ENCODE measurements at places on chromosomes 1 and 21. TPM values are rescaled to one million over a fixed set of nuclear protein-coding genes. Genes with fewer than 3 reads are reported as not detected.

DNA sequence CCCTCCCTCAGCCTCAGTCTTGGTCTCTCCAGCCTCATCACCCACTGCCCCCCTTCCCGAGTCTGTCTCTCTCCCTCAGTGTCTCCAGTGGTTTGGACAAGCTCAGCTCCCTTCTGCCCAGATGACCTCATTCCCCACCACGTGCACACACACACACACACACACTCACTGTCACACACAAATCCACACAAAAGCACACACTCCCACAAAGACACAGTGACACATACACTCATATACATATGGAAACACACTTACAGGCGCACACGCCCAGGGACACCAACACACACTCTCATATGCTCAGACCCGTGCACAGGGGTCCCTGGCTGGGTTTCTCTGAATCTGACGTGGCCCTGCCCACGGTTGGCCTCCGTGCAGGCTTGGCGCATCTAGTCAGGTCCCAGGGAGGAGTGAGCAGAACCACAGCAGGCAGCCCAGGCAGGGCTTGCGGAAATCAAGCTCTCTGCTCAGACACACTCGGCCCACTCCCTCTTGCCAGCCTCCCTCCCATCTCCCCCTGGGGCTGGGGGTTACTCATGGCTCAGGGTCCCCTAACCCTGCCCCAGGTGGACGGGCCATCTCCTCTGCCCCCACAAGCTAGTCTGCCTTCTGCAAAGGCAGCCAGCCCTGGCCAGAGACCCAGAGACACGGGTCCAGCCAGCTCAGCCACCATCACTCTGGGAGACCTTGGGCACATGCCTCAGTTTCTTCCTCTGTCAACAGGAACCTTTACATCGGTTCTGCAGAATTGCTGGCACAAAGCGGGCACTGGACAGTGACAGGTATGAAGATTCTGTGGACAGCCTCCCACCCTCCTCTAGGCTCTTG lies 38.5 kb upstream of the FAM131C start:
- no peak for DNase-seq
- H3K4me1 ChIP-seq = no peaks in the 10 kb centered on the region
- no peaks in the 10 kb centered on the region for H3K27me3 ChIP-seq
- H3K4me3 ChIP-seq = no peak overlapping the region
- no peaks in the 10 kb centered on the region for H3K36me3 ChIP-seq
- H3K27ac ChIP-seq = no peak overlapping the region

GRCh38 chr1:97170300-97170699 lies 448.7 kb downstream of the PTBP2 start:
- no peaks in the 10 kb centered on the region for H3K36me3 ChIP-seq
- no peak overlapping the region for H3K4me3 ChIP-seq
- no peaks in the 10 kb centered on the region for H3K4me1 ChIP-seq
- DNase-seq = no peak
- no peaks in the 10 kb centered on the region for H3K27me3 ChIP-seq
- no peak overlapping the region for H3K27ac ChIP-seq

The MSTO1 gene
- total RNA-seq = 125 TPM

The RBM34 gene
- 120 TPM for total RNA-seq

The OR13G1 gene
- total RNA-seq = not detected

All from CD4-positive, alpha-beta memory T cell (primary cell).